Foreskin fibroblast (primary cell): ENCODE measurements at places on chromosomes 11 and 22.

GRCh38 chr11:60786811-60787567, 1.9 kb downstream of the MS4A10 start:
- DNase-seq: peak; percentile 89

DNA sequence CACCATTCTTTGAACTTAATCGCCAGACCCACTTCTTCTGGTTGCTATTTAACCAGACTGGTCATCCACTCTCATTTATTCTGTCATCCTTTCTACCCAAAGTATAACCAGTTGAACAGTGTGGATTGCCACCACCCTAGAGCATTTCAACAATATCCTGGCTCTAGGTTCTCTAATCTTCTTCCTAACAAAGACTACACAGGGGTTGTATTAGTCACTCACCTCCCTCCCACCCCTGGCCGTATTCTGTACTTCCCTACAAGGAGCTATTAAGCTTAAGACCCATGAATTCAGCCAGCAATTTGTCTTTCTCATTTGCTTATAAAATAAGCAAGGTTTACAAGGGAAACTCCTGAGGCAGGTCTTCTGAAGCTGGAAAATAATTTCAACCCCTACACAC, 46.9 kb upstream of the CEP126 start:
- DNase-seq: no peak

GRCh38 chr22:31646186-31647019, 15.6 kb downstream of the PISD start:
- DNase-seq: peak; percentile 97

DNA sequence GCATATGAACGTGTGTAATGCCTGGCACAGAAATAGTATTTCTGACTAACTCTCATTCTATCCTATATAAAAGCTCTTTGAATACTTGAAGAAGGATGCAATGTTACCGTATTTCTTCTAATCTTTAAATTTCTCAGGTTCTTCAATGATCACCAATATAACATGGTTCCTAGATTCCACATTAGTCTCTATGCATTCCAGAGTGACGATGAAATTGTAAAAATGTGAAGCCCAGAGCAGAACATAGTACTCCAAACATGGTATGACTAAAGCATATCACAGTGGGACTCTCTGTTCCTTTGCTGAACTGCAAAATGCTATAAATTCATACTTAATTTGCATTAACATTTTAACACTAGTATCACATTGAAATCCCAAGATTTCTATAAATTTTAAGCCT, 877.6 kb upstream of the CHORDC1 start:
- DNase-seq: peak; percentile 4

DNA sequence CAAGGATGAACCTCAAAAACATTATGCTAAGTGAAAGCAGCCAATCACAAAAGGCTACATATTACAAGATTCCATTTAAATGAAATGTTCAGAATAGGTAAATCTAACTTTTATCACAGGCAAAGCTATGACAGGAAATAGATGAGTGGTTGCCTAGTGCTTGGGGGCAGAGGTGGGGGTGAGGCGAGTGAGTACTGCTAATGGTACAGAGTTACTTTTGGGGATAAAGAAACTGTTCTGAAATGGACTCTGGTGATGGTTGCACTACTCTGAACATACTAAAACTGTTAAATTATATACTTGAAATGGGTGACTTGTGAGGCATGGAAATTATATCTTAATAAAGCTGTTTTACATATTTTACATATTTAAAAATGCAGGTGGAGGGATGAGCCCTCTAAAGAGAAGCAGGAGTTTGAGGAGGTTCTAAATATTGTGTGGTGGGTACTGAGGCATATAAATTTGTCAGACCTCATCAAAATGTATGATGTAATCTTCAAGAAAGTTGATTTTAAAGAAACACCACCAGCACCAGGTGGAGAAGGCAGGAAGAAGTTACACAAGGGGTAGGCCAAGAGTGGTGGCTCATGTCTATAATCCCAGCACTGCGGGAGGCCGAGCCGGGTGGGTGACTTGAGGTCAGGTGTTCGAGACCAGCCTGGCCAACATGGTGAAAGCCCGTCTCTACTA, 3.6 kb downstream of the SLC43A1 start:
- DNase-seq: no peak
